ENCODE measurements at places on chromosomes 16 and 17.

GRCh38 chr17:29728490-29728889 is 105.8 kb upstream of the CORO6 start:
- DNase-seq, result no peak

GRCh38 chr17:69764146-69764545 is 310.9 kb upstream of the KCNJ16 start:
- no peak for DNase-seq

GRCh38 chr16:17839272-17839671 is 368.5 kb upstream of the XYLT1 start:
- DNase-seq, result no peak

- no peak for DNase-seq
Measured at GRCh38 chr16:86294535-86295196, 215.7 kb upstream of the FOXF1 start.

DNA sequence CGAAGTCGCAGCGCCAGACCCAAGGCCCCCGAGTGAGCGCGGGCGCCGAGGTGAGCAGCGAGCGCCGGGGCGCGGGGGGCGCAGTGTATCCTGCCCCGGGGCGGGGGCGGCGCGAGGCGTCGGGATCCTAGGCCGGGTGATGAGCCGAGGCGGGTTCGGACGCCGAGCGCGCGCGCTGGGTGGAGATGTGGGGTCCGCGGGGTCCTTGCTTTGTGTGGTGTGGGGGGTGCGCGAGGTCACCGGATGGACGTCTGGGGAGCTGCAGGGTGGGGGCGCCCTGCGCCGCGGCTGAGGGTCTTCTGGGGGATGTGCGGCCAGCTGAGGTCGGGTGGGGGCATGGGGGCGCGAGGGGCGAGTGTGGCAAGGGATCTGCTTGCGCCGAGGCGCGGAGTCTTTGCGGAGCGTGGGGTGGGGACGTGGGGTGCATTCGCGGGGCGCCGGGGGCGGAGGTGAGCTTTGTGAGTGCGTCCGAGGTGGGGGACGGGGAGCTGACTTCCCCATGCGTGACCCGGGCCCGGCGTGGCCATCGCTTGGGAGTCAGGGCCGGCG is 560 bp downstream of the RAI1 start:
- DNase-seq, result no peak

DNA sequence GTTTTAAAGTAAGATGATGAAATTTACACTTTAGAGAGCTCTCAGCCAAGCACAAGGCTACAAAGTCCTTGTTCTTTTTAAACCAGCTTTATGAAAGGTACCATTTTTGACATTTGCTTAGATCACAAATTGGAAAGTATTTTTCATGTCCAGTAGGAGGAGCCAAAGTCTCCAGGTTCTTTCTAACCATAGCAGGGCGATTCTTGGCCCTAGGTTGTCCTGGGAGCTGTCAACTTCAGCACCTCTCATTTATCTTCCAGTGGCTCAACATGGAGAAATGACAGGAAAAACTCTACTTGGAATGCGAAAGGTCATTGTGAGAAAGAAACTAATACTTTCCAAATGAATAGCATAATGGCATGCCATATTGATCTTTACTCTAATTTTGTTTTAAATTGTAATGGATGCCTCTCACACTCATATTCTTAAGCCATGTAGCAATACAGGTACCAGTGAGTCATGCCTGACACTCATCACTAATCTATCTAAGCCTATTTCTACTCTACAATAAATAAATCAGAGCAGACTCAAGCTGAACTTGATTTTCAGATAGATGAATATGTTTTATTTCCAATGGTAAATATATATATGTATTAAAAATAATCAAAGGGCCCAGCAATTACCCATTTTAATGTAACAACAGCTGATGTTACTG is 919.1 kb upstream of the EEF2KMT start:
- DNase-seq, result peak; percentile 13

DNA sequence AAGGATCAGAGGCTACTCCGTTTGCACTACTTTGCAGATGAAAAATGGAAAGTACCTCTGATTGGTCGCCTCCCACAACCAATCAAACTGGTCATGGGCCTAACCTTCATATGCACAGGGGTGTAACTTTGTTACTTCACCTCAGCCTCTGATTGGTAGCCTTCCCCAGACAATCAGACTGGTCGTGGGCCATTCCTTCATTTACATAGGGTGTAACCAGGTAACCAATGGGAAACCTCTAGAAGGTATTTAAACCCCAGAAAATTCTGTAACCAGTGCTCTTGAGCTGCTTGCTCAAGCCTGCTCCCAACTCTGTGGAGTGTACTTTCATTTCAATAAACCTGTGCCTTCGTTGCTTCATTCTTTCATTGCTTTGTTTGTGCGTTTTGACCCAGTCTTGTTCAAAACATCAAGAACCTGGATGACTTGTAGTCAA is 39.2 kb upstream of the USP22 start:
- no peak for DNase-seq

DNA sequence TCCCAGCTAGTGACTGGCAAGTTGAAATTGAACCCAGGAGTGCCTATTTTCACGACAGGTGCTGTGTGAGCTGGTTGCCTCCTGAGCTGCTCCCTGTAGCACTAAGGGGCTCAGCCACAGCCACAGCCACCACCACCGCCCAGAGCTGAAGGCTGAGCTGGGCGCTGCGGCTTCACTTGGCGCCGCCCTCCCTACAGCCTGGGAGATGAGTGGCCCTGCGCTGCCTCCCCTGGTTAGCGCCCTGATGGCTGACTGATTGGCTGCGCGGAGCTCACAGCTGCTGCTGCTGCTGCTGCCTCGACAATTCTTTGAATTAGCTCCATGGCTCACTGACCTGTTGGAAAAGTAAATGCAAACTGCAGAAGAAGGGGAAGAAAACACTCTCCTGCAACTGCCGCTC is 91.8 kb upstream of the TMEM132E start:
- DNase-seq, result no peak

DNA sequence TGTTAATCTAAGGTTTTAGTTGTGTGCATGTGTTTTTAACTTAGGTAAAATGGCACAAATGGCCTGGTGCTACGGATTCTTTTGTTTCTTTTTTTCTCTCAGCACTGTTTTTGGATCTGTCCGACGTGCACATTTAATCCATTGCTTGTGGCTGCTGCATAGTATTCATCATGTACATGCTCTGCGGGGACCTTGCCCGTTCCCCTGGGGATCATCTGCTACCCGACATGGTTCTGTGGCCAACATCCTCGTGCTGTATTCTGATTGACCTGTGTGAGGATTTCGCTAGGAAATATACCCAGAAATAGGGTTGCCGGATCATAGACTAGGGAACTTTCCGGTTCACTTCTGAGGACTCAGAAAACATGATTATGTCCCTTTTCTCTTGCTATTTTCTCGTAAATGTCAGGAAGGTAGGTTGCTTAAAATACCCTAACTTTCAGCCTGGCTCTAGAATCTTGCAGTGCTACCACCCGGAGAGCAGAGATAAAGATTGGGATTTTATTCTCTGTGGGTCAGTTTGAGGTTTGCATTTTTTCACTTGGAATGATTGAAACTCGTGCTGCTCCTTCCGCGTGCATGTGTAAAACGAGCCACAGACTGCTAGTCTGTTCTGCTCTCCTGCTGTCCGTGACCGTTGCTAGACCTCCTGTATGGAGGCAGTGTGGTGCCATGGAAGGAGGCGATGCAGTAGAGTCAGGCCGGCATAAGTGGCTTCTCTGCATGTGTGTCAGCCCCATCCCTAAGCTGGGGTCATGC is 42.9 kb downstream of the LDHD start:
- DNase-seq, result no peak

- DNase-seq, result no peak
Measured at GRCh38 chr16:78946556-78946955, 654.0 kb downstream of the MAF start.

DNA sequence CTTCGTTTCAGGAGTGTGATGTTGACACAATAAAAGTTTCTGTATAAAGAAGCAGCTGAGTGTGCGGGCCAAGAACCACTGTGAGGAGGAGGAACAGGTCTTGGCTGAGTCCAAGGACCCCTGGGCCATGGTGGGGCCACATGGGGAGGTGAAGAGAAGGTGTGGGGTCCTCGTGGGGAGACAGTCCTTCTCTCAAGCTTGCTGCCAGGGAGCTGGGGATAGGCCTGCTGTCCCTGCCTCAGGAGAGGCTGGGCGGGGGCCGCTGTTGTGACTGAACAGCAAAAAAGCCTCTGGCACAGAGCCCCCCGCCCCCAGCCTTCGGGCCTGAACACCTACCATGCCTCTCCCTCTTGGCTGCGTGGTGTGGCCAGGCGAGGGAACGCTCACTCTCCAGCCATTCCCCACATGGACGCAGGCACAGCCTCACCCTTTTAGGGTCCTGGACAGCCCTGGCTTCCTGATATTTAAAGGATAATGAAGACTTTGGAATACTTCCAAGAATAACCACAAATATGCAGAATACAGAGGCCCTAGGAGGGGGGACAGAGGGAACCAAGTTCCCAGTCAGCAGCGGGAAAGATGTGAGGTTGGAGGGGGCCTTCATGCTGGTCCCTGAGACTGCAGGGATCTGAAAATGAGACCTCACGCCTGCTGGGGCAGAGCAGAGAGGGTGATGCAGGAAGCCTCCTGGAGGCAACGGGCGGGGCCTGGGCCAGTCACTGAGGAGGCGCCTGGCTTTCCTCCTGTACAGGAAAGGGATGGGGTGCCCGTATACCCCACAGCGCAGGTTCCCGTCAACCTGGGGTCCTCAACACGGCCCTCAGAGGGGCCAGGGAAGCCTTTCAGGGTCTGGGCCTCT is 100.0 kb upstream of the CREBBP start:
- peak; percentile 39 for DNase-seq

GRCh38 chr17:44760474-44761308 is 1.9 kb downstream of the ADAM11 start:
- no peak for DNase-seq

DNA sequence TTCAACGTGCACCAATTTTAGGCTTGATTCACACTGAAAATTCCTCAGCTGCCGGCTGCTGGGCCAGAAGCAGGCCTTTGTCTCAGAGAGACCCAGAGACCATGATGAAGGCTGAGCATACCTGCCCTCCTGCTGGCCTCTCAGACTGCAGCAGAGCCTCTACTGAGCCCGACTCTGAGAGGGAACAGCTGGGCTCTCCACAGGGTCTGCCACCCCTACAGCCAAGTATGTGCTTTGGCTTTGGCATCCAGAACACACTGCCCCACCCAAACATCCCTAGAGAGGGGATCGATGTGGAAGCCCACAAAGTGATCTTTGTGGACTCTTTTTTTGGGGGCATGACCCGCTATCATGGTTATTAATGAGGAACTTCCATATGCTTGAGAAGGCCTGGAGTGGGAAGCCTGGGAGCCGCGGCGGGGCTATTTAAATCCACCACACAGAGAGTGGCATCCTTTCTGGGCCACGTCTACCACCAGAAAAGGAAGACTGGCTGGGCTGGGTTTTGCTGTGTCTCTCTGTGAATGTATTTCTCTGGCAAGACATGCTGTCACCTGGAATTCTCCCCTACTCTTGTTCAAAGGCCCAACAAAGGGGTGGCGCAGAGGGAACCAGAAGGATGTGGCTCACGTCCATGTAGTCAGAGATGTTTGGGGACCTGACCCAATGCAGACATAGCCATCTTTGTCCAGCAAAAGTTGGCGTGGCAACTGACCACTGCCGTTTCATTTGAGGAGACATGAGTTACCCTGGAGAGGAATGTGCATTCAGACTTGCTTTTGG is 69.3 kb downstream of the GNAO1 start:
- no peak for DNase-seq

DNA sequence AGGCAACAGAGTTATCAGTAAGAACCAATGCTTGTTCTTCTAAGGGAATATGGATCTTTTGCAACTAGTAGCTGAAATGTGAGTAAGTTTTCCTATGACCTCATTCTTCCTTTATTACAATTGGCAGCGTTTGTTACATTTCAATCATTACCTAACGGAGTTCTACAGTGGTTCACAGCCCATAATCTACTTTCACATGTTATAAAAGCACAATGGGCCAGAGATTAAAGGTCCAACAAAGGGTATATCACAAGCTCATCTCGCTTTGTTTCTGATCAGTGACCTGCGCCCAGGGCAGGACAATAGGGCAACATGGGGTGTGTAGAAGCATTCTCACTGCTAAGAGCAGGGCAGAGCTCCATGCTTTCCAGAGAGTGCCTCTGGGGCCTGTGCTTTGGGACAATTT is 279.9 kb upstream of the DYNLRB2 start:
- DNase-seq, result no peak

- no peak for DNase-seq
Measured at GRCh38 chr17:76702076-76702475, 8.7 kb downstream of the MXRA7 start.

GRCh38 chr16:57281791-57282190 is 2.7 kb downstream of the PLLP start:
- no peak for DNase-seq

GRCh38 chr16:88815901-88816589 is 4.3 kb upstream of the APRT start:
- DNase-seq, result peak; percentile 34

GRCh38 chr17:41666708-41667279 is 21.9 kb upstream of the EIF1 start:
- peak; percentile 82 for DNase-seq

DNA sequence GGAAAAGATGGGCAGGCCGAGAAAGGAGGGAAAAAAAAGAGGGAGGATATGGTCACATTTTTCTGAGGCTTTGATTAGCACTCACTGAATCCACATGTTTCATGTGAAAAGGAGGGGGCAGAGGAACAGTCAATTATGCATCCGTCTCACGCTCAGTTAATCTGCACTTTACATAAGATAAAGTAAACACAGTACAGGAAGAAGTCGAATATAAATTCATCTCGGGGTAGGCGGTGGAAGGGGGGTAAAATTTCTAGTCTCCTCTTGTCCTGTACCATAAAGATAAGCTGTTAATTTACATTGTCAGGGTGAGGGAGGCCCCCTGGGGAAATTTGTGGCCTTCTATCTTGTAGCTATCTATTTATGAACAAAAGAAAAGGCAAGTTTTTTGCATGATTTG is 73.1 kb upstream of the CES5A start:
- DNase-seq, result no peak

DNA sequence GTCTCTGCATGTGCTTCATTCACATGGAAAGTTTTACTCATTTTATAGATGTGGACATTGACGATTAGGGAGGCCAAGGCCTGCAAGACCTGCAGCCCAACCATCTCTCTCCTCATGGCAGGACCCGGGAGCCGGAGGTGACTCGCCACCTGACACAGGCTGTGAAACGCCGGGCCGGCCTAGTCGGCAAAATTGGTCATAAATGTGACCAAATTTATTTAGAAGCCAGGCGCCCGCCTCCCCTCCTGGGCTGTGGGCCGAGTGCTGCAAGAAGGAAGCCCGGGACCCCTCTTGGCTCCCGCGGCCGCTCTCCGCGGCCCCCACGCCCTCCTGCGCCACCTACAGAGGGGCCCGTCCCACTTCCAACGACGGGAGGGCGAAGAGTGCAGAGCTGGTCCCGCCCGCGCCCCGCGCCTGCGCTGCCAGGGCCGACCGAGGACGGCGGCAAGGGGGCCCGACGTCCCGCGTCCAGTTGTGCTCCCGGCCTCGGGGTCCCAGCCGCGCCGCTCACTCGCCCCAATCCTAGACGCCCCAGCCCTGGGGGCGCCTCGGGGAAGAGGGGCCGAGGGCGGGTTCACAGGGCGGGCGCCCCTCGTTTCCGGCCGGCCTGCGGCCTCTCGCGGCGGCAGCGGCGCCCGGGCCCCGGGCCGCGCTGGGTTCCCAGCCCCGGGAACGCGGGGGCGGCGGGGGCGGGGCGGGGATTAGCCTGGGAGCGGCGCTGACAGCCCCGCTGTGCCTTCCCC is 47.5 kb downstream of the WNT3 start:
- DNase-seq, result no peak

Data from RWPE1 (cell line).